ENCODE measurements at places on chromosomes 2 and 18. TPM values are rescaled to one million over a fixed set of nuclear protein-coding genes. Genes with fewer than 3 reads are reported as not detected.

DNA sequence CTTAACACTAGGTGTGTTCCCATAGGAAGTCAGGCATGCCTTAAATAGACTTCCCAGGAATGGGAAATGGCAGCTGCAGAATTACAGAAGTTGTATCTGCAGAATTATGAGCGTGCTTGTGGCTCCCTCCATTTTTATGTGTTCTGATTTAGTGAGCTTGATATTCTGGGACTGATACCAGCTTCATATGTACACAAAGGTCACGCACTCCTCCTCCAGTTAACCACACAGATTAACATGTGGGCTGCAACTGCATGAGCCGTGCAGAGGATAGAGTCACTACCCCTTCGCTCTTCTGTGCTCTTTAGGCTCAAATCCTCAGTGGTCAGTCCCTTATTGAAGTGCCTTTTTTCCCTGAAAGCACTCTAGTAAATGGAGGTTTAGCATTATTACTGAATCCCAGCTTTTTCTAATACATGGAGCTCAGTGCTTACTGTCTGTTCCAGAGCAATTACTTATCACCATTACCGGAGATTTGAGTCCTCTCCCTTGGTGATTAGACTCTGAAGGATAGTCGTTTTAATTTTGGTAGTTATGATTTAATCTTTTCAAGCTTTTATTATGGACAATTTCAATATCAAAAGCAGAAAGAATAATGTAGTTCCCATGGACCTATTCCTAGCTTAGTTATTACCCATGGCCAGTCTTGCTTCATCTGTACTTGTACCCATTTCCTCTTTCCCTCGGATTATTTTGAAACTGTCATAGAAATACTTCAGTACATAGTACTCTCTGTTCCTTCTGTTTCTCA, 238.3 kb downstream of the PRKCE start:
- DNase-seq, result no peak

- no peak for DNase-seq
Observed at GRCh38 chr2:159592441-159592840, 23.9 kb downstream of the BAZ2B start.

GRCh38 chr2:142218471-142218870, 87.7 kb upstream of the LRP1B start:
- DNase-seq, result no peak

DNA sequence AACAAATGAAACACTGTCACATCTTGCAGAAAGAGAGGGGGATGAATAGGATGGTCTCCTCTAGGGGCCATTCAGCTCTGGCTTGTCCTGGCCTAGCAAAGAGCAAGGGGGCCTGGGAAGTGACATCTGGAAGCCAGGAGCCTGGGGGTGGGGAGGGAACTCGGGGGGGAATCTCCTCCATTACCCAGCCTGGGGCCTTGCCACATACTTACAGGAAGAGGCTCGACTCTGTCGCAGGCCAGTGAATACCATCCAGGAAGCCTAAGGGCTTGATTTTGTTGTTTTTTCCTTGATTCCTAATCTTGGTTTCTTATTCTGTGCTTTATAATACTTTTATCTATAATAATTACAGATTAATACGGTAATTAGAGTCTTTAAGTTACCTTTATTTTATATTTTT, 797.5 kb upstream of the ID2 start:
- DNase-seq, result no peak

DNA sequence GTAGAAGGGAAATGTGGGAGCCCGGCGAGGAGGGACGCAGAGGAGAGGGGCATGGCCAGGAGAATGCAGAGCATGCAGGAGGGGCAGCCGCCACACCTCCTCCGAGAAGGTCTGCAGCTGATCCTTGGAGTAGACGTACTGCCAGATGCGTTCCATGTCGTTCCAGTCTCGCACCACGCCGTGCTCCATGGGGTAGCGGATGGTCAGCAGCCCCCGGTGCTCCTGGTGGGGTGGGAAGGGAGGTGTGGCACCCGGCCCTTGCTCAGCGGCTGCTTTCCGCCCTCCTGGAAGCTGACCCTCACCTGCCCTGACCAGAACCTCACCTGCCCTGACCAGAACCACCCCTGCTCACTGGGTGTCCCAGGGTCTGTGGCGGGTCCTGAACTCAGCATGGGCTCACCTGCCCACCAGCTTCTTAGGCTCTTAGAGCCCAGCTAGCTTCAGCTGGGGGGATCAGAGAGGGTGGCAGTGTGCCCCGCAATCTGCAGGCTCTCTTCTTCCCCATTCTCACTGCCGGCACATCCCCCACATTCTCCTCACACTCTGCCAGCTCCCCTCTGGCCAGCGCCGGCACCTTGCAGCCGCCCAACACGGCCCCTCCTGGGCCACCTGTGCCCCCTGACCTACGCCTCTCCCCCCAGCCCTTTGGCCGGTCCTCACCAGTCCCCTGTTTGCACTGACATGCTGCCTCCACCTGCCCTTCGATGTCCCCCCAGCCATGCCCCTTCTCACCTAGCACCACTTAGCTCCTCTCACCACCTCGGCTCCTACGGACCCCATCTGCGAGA, 4.4 kb downstream of the ACTR1B start:
- DNase-seq, result no peak

DNA sequence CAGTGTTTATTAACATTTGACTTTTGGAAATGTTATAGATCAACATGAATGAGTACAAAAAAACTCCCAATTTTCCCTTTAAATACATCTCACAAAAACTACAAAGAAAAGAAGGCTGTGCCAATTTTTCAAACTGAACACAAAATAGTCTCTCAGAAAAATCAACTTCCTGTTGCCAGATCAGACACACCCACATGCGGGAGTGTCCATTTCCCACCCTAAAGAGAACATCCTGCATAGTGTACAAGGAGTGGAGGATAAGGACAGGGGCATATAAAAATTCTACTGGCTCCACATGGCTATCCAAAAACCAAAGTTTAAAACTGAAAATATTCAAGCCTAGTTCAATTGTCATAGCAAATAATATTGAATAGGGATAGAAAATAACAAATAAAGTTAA, 165.3 kb downstream of the ATAD2B start:
- peak; percentile 31 for DNase-seq

DNA sequence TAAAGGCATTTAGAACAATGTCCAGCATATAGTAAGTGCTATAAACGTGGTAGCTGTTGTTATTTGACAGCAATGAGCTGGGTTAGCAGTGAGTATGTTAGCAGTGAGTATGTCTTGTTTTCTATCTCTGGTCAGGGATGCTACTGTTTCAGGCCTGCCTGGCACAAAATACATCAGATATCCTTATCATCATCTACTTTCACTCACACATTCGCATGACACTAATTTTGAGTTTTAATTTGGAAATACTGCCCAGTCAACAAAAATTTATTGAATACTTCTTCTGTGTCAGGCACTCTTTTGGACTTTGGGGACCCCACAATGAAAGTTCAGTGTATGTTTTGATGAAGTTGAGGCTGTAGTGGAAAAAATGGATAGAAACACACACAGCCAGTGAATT, 401.6 kb downstream of the CLIP4 start:
- DNase-seq, result no peak

GRCh38 chr2:135740206-135740605, 1.4 kb upstream of the UBXN4 start:
- no peak for DNase-seq

DNA sequence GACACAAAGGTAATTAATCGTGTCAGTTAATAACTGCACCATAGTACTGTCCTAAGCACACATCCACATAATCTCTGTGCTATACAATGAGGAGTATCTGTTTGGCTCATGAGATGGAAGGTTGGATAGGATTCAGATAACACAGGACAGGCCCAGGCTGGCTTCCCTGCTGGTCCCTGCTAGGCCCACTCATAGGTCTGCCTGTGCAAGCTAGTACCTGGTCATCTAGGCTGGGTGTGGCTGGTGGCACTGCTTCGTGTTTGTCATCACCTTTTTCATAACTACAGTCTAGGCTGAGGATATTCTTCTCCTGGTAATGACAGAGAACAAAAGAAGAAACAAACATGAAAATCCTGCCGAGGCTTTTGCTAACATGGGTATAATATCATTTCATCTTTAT, 392.8 kb downstream of the TRIB2 start:
- DNase-seq, result no peak

- no peak for DNase-seq
Observed at GRCh38 chr2:7744827-7745226, 827.6 kb downstream of the RNF144A start.

GRCh38 chr2:172735582-172736423, at the start of gene RAPGEF4:
Gene RAPGEF4 (plus strand): TSS chr2:172735845. CDS start chr2:172735984, 139 bp downstream.
- DNase-seq, result no peak

DNA sequence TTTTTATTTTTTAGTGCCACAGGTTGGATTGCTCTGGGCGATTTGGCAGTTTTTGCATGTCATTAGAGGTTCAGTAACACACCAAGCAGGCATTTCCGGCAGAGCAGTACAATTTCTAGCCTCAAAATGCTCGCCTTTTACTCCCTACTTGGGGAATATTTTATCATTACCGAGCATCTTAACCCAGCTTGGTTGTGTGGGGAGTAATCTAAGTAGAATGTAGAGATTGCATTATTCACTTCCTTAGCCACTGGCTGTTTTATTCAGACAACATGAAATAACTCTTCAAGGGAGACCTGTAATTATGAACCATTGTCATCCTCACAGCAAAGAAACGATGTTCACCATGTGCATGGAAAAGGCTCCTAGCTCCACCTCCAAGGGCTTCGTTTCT, 13.1 kb downstream of the GRP start:
- peak; percentile 41 for DNase-seq

DNA sequence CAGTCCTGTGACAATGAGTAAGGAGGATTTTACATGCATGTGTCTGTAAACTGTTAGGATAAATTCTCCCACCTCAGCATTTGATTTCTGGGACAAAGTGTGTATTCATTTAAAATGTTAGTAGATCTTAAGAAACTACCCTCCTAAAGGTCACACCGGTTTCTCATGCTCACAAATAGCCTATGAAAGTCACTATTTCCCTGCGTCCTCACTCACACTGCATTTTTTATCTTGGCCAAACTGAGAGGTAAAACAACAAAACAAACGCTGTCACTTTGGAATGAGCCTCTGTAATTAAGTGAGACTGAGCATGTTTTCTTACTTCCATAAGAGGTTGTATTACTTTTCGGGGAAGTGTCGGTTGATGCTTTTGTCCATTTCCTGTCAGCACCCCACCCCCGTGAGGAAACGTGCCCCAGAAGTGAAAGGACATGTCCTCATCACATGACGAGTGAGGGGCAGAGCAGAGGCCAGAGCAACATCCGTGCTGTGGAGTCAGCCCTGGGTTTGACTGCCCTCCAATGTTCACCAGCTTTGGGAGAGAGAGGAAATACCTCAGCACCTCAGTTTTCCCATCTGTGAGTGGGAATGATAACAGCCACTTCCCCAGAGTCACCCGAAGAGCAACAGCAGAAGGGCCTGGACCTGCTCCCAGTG, 3.1 kb downstream of the GYPC start:
- DNase-seq, result no peak

DNA sequence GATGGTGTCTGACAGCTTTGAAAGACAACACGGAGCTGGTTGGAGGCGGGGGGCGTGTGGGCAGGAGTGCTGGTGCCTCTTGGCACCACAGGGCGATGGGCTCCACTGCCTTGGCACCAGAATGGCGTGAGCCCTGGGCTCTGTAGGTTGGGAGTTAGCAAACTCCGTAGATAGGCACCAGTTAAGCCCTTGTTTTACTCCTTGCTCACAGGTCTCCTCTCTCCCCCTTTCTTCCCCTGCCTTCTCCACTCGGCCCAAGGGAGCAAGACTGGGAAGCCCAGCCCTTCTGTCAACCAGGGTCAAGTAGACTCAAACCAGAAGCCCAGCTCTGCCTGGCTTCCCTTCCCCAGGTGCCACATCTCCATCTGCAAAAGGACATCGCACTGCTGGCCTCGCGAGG, 281.7 kb upstream of the ID2 start:
- DNase-seq, result no peak

DNA sequence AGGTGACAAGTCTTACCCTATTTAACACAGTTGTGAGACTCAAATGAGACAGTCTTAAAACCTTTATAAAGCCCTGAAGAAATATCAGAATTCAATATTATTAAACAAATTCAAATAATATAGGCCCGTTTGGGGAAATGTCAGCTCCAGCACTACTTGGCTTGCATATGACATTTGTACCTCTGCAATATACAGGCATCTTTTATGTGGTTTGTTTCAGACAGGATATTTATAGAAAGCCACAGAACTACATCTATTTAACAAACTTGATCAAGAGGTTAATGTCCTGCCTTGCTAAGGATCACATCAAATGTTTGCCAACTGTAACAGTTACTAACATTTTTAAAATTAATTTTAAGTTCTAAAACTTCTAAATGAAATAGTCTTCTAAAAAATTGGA, 3.2 kb upstream of the MREG start:
- no peak for DNase-seq

DNA sequence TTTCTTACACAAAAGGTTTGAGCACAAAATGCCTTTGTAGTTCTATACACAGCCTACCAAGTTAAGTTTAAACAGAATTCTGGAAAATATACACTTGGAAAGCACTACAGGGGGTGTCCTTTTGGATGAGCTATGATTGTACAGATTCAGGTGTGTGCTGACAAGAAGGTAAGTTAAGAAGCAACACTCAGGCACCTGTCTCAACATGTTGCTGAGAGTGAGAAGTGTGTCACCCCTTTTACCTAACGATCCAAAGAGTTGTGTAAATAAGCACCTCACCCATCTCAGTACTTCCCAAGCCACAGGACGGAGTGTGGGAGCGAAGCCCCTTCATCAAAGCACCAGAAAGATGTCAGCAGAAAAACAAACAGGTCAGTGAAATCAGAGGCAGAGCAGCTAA, 109.5 kb upstream of the DAPL1 start:
- no peak for DNase-seq

DNA sequence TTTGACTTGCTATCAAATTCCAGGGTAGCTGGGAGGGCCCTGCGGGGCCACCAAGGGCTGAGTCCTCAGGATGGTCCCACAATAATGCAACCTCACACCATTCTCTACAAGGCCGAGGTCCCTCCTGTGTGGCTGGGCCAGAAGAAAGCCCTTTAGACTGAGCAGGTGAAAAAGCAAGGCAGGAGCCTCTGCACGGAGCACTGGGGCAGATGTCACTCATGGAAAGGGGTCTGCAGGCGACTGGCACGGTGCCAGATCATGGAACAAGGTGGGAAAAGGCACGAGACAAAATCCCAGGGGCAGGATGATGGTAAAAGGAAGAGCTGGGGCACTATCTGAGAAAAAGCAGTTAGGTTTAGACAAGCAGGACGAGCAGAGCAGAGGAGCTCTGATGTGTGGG, 16.1 kb downstream of the HJURP start:
- no peak for DNase-seq

GRCh38 chr18:24068945-24069693, 54.6 kb downstream of the TTC39C start:
- DNase-seq, result peak; percentile 50

GRCh38 chr2:57892920-57893319, 153.7 kb upstream of the VRK2 start:
- no peak for DNase-seq

- no peak for DNase-seq
Observed at GRCh38 chr2:55418512-55419232, 984 bp downstream of the CCDC88A start.

GRCh38 chr2:187138265-187138664, 289.3 kb upstream of the ZSWIM2 start:
- peak; percentile 47 for DNase-seq

GRCh38 chr18:57891707-57892391, 88.7 kb upstream of the ATP8B1 start:
- no peak for DNase-seq

The TMEFF2 gene
- 7.0 TPM for total RNA-seq

The MRO gene
- 0.32 TPM for total RNA-seq

The CFC1 gene
- total RNA-seq, result not detected

The CIB4 gene
- not detected for total RNA-seq

The GAREM1 gene
- total RNA-seq, result 9.5 TPM

The LYPD6 gene
- 1.8 TPM for total RNA-seq

The ANKRD53 gene
- total RNA-seq, result 0.64 TPM

The TCF23 gene
- total RNA-seq, result not detected

The ZNF892 gene
- 7.2 TPM for total RNA-seq

The UGT1A5 gene
- total RNA-seq, result not detected

The PXDN gene
- 175 TPM for total RNA-seq

The SFT2D3 gene
- total RNA-seq, result 7.6 TPM

The TUBB8B gene
- total RNA-seq, result 0.77 TPM
